ENCODE measurements at places on chromosomes 7 and 10.

DNA sequence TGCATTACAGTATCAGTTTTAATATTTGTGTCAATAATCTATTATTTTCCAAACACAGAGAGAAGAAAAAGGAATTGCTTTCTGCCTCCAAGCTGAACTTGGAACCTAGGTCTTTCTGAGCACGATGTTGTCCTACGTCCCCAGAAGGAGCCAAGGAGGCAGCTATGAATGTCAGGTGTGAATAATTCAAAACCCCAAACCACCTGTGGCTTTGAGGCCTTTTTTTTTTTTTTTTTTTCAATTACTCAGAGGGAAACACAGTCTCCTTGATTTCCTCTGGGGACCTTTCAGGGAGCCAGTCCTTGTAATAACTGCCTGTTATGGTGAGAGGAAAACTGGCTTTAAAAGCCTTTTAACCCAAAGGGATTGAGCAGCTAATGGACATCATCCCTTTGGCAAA, 8.3 kb downstream of the GPR85 start:
- no peak for DNase-seq

GRCh38 chr10:92714152-92714845, 24.5 kb downstream of the HHEX start:
- no peak for DNase-seq

- DNase-seq, result no peak
These were observed 2.6 kb downstream of the IFIT2 start for GRCh38 chr10:89304446-89304845.

- DNase-seq, result no peak
These were observed 1221.5 kb upstream of the SORCS1 start for GRCh38 chr10:108385963-108386362.

DNA sequence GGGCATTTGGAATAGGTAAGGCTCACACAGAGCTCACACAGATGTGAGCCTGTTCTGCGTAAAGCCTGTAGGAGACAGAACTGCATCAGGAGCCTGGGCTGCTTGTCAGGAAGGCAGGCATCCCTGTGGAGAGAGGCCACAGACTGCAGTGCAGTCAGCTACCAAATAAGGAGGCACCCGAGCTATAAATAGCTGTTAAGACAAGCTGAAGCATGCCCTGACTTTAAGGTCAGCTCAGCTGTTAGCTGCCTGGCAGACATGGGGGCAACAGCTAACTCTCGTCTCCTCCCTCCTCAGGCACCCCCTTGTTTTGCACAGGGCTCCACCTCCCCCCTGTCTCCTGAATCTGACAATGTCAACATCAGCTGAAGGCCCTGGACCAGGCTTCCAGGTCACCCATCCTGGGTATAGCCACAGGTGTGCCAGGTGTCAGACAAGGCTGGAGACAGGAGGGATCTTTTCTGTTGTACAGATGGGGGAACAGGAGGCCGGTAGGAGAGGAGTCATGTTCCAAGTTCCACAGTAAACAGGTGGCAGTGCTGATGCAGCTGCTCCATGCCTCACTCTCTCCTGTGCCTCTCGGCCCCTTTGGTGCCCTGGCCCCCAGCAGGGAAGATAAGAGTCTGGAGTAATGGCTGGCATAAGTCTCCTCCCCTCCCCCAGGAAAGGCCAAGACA, 27.6 kb upstream of the MKRN1 start:
- peak; percentile 85 for DNase-seq

GRCh38 chr7:22939842-22940241, 74.1 kb downstream of the HYCC1 start:
- no peak for DNase-seq

GRCh38 chr7:24884401-24884800, 95.6 kb downstream of the OSBPL3 start:
- peak; percentile 1 for DNase-seq

- DNase-seq, result no peak
These were observed 184.1 kb downstream of the RELN start for GRCh38 chr7:103805346-103805745.

DNA sequence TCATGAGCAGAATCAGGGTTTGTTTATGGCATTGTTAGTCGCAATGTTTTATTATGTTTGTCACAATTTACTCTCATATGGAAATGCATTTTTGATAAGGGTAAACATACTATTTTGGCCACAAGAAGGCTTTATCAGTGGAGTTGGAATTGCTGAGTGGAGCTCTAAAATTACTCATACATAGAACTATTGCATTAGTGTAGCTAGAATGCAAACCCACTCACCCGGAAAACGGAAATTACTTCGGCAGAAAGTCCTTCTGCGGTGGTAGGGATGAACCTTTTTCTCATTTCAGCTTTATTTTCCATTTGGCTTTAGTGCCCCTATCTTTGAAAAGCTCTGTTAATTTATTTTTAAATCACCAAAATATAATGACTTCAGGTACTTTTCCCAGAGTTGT, 42.8 kb upstream of the NPY start:
- DNase-seq, result no peak

DNA sequence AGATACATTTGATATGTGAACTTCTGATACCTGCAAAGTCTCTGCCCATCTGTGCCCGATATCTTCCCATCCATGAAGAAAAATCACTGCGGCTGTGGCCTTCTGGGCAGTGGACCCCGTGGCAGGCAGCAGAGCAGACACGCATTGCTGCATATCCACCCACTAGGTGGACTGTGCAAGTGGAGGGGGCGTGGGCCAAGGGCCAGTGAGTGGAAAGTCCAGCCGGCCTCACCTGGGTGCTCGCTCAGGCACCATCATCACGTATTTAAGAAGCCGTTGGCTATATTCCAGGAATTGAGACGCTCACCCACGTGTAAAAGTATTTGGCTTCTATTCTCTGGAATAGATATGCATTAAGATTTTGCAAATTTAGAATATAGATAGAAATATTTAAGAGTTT, 30.8 kb upstream of the SLC13A1 start:
- no peak for DNase-seq

DNA sequence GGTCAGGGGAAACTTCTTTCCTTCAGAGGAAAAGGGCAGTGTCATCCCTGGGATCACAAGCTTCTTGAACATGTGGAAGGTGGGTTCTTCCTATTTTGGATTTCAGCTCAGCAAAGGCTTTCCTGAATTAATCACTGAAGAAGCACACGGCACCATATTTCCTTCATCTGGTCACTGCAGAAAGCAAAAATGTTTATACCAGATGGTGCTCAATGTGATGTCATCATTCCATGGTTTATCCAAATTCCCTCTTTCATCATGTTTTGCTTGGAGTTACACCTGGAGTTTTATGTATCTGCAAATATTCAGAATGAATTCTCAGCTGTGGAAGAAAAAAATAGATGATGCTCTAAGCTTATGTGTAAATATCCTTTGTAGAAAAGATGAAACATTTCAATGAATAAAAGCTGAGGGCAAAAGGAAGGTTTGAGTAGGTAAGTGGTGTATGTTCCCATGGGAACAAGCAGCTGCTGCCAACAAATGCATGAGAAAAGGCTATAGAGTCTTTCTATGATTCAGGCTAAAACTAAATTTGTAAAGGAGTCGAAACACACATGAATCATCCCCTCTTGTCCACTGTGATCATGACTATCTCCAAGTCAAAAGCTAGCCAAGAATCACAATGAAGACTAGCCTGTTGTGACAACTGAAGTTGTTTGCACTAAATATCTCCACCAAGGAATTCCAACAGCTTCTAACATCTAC, 26.9 kb upstream of the BPGM start:
- no peak for DNase-seq

- no peak for DNase-seq
These were observed 414.0 kb downstream of the PHTF2 start for GRCh38 chr7:78212476-78213060.

GRCh38 chr7:139044813-139045794, 9.3 kb upstream of the ZC3HAV1L start:
- no peak for DNase-seq

GRCh38 chr10:88540351-88540750, 42.8 kb downstream of the RNLS start:
- no peak for DNase-seq
